Gastroesophageal sphincter (tissue), 4 donors: ENCODE measurements at places on chromosomes 13 and 19.
A peak's percentile ranks its signal among the peaks of the same experiment; 100 is the strongest.

- ATAC-seq = no peak
Observed at GRCh38 chr13:26202365-26202972, 19.6 kb downstream of the RNF6 start.

GRCh38 chr13:90680826-90681225 is 666.7 kb upstream of the MIR17HG start:
- no peak for ATAC-seq

GRCh38 chr13:28056426-28056825 is 44.0 kb downstream of the FLT3 start:
- ATAC-seq = no peak

GRCh38 chr13:94033098-94033497 is 446.4 kb downstream of the DCT start:
- ATAC-seq = no peak

GRCh38 chr19:48085904-48086864 is 24.4 kb downstream of the PLA2G4C start:
- no peak for ATAC-seq

DNA sequence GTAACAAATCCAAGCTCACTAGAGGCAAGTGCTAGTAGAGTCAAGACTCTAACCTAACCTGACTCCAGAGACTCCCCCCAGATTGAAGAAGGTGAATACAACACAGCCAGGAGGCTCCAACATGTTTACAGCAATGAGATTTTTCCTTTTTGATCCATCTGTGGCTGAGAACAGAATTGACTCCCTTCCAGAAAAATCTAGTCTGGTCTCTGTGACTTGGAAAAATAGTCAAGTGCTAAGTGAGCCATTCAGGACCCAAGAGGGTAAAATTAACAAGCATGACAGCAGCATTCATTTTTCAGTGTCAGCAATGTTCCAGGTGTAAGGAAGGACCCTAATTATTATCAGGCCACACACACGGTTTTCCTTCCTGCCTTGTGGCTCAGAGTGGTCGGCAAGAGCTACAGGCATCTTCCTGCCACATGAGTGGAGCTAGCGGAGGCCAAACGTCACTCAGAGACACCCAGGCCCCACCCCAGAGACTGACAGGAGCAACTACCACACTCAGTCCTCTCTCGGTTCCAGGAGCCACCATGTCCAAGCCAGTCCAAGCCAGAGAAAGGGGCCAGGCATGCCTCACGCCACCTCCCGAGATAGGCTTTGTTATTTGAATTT is 395.1 kb downstream of the FOXO1 start:
- peak; percentile 8 for ATAC-seq

GRCh38 chr19:1807695-1808394 is 4.2 kb downstream of the ATP8B3 start:
- no peak for ATAC-seq

GRCh38 chr13:40130871-40131636 is 475.6 kb downstream of the COG6 start:
- no peak for ATAC-seq

- no peak for ATAC-seq
Observed at GRCh38 chr19:13788991-13789390, 6.3 kb upstream of the ZSWIM4 start.

DNA sequence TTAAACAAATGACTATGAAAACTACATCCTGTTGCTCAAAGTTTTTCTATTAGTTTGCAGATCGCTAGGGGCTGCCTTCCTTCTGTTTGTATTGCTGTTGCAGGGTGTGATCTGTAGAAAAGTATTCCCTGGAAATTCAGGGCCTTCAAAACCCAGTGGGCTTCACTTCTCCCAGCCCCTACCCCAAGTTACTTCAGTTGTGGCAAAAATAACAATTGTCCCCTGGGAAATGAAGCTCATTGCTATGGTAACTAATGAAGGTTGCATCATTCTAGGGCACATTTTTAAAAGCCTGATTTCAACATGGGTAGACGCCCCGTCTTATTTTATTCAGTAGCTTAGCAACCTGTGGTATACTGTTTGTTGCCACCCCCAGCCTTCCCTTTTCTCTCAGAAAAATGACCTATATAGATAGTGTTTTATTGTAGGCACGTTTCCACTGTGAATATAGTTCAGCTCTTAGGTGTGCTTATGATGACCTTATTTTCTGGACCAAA is 60.9 kb downstream of the WDFY2 start:
- peak; percentile 78 for ATAC-seq

GRCh38 chr19:35241417-35241816 is 7.4 kb upstream of the LSR start:
- no peak for ATAC-seq

- ATAC-seq = no peak
Observed at GRCh38 chr13:112179995-112180394, 113.0 kb downstream of the SOX1 start.

DNA sequence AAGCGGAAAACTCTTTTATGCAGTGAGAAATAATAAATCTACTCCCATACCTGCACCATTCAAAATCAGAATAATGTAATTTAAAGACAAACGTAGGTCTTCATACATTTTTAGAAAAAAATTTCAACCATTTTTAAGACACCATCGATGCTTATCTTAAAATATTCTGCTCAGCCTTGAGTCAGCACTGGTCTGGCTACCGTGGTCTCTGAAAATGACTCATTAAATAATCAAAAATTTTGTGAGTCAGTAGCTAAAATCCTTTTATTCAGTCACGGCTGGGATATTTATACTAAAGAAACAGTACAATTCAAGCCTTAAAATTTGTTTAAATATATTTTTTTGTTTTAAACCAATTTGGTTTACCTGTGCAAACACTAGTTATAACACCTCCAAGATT is 2862.8 kb upstream of the PCDH20 start:
- ATAC-seq = no peak

- ATAC-seq = no peak
Observed at GRCh38 chr13:27293873-27294515, 23.4 kb downstream of the RASL11A start.

DNA sequence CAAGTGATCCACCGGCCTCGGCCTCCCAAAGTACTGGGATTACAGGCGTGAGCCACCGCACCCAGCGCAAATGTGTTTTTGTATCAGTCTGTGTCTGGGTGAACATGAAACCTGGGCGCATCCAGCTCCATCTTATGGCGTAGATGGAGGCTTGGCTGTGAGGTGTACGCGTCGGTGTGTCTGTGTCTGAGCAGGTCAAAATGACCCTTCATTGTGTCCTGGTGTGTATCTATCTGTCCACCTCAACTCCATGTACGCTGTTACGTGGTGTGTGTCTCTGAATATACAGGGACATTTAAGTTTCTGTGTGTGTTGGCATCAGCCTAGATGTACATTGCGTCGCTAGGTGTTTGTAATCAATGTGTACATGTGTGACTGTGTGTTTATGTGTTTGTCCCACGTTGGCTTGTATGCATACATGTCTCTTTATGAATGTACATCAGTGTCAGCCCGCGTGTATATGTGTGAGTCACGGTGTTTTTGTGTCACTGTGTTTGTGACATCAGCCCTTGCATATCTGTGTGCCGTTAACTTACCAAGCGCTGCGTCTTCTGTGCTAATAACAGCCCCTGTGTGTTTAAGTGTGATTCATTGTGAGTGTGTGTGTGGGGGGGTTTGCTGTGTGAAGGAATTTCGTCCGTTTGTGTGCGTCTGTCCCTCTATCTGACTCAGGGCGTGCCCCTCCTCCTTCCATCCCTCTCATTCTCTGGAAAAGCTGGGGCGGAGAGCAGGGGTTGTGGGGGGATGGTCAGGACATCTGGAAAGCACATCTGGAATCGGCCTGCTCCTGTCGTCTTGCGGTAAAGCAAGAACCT is 6.4 kb downstream of the AXL start:
- ATAC-seq = peak; percentile 86

DNA sequence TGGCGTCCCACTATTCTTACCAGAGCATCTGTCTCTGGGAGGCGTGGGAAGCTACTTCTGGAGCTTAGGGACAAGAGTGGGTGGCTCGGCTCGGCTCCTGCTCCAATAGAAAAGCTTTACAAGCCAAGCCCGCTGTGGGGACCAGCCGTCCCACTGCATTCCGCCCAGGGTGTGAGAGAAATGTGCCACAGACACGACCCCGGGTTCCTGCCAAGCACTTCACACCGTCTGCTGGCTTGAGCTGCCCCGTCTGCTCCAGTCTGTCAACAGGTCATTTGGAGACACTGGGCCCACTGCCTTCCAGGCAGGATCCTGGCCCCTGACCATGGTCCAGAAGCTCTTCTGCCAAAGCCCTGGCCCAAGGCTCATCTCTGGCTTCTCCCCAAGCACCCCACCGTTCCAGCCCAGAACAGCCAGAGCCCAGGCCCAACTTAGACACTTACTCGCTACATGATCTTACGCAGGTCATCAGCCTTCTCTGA is 6.5 kb upstream of the FKRP start:
- peak; percentile 92 for ATAC-seq

DNA sequence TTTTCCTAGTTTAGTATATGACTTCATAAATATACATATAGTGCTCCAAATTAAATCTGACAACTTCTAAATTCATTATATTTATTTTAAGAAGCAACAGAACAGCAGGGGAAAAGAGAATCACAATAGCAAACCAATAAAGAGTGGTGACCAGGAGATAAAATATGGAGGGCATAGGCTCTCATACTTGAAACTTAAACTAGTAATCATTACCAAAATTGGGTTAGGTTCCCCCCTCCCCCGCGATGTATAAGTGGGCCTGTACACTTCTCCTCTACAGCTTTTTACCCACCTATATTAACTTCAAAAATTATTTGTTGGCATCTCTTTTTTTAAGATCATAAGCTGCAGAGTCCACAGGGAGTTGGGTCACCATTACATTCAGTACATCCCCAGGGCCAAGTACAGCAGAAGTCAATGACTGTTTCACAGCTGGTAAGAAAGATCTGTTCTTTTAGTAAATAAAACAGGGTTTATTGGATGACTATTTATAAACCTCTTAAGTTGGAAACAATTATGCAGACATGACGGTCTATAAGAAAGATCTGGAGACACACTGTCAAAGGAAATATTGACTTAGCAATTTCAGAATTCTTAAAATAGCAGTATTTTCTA is 29.4 kb downstream of the KLF12 start:
- no peak for ATAC-seq

GRCh38 chr13:66410314-66410713 is 819.8 kb downstream of the PCDH9 start:
- no peak for ATAC-seq

DNA sequence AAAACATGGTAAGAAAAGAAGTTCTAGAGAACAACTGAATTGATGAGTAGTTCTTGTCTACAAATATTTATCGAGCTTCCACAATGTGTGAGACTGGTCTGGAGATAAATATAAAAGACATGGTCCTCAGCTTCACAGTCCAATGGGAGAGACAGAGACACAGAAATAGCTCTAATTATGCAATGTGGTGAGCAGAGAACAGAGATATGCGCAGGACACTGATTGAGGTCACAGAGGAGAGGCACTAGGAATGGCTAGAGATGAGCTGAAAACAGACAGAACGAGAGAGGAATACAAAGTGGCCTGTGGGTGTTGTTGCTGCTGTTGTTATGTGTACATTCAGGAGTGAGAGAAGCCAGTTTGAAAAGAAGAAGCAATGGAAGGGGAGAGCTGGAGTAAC is 53.2 kb downstream of the GPALPP1 start:
- ATAC-seq = no peak
